Neural progenitor cell (in vitro differentiated cells): ENCODE measurements at places on chromosomes 1 and 21.

DNA sequence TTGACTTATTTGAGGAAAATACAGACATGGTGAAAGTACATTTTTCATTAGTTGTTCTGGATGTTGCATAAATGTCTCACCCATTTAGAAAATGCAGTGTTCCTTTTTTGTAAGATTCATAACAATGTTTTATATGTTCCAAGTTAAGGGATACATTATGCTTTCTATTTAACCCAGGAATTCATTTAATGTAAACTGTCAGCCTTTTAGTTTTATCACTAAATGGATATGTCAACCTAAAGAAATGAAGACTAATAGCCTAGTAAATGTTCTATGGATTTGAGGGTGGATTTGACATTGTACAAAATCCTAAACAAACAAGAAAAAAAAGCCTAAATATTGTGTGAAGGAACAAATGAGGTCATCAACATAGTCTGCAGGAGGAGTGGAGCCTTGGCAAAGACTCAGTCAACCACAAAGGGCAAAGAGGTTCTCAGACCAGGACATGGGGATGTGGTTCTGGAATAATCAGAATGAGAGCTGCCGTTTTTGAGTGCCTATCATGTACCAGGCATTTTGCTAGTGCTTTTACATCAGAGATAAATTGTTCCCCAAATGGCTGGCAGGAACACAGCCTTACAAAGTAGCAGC is 8.8 kb upstream of the INSL5 start:
- no peak for DNase-seq

GRCh38 chr1:156090138-156090839 is 8.0 kb upstream of the MEX3A start:
- DNase-seq: no peak

DNA sequence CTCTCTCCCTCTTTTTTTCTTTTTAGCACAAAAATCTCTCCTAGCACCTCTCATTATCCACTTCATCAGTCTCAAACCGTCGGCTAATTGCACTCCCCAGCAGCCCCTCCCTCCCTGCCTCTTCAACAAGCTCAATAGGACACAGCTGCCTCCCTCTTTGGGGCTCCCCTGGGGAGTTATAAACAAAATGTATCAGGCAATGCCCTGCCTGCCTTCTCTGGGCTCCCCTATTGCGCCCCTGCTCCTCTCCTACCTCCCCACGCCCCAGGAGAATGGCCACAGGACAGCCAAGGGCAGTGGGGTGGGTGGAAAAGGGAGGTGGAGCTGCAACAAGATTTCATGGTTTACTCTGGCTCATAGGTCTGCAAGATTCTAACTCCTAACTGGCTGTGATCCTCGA is 147.1 kb upstream of the GRIK3 start:
- DNase-seq: no peak

- DNase-seq: no peak
Observed at GRCh38 chr1:108663074-108663473, 2.2 kb upstream of the HENMT1 start.

- no peak for DNase-seq
Observed at GRCh38 chr21:41827951-41828883, 50.9 kb downstream of the PRDM15 start.

DNA sequence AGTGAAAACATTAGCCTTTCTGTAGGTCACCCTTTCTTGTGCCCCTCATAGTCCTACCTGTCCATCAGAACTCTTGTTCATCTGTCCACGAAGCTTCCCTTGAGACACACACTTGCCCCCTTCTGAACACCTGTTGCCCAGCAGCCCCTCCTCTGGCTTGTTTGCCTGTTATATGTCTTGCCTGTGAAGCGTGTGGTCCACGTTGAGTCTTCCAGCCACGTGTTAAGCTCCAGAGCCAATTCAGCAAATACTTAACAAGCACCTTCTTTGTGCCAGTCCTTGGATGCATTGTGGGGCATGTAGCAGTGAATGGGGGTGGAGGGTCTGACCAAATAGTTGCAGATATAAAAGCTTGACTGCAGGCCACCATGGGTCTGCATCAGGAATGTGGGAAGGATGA is 66.6 kb downstream of the MAN1C1 start:
- DNase-seq: no peak
